ENCODE measurements at places on chromosomes 12 and 14.

GRCh38 chr12:52768479-52769200 is 8.5 kb downstream of the KRT76 start:
- no peak for DNase-seq

DNA sequence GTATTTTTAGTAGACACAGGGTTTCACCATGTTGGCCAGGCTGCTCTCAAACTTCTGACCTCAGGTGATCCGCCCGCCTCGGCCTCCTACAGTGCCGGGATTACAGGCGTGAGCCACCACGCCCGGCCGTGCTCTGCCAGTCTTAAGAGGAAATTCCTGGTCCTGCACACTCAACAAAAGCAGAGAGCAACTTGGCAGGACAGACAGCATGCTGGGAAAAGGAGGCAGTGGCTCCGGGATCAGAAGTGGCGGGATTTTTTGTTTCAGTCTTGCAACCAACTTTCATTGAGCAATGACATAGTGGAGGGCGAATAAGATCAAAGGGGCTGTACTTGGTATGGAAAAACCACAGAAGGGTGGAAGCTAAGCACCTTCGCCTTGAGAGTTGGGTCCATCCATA is 2.1 kb downstream of the CKAP4 start:
- no peak for DNase-seq

DNA sequence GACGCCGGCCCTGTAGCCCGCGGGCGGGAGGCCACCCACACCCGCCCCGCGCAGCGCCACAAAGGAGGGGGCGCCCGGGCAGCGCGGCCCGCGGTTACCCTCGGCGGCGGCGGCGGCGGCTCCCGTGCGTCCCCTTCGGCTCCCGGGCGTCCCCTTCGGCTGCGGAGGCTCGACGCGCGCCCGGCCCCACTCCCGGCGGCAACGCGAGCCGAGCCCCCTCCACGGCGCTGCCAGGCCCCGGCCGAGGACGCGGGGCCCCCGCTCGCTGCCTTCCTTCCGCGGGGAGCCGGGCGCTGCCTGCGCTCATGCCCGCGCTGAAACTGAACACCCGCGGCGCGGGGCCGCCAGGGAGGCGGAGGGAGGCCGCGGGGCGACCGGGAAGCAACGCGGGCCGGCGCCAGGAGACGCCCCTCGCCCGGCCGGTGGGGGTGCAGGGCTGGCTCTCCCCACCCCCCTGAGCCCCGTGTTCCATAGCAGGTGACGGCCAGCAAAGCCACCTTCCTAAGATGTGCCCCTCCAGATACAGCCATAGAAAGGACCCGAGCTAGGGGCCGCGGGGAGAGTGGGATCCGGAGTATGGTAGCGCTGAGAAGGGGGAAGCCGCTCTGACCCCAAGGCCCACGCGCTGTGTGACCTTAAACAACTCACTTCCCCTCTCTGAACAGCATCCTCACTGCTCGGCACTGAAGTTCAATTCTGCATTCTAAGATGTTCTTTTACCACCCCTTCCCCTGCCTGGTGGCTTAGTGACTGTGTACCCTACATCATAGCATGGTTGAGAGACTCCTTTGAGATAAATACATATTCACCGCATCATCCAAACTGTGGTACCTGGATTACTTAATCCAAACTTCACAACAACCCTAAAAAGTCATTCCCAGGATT is 42.8 kb downstream of the KDM2B start:
- no peak for DNase-seq

- no peak for DNase-seq
Observed at GRCh38 chr12:93104535-93104934, 175.4 kb upstream of the EEA1 start.

GRCh38 chr12:110533607-110534006 is 31.5 kb downstream of the RAD9B start:
- DNase-seq: no peak

DNA sequence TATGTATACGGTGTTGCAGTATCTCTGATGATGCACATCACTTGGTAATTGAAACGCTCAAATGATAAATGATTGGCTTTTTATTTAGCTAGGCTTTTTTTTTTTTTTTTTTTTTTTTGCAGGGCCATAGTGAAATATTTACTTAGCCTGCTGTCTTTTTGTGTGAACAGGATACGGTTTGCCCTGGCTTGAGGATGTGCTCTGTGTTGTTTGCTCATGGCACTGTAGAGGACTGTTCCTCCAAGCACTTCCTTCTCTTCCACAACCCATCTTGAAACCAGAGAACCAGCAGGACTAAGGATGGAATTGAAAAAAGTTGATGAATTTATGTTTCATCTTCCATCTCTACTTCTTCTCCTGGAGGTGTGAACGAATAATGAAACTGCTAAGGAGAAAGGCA is 15.5 kb upstream of the SSPN start:
- DNase-seq: no peak

DNA sequence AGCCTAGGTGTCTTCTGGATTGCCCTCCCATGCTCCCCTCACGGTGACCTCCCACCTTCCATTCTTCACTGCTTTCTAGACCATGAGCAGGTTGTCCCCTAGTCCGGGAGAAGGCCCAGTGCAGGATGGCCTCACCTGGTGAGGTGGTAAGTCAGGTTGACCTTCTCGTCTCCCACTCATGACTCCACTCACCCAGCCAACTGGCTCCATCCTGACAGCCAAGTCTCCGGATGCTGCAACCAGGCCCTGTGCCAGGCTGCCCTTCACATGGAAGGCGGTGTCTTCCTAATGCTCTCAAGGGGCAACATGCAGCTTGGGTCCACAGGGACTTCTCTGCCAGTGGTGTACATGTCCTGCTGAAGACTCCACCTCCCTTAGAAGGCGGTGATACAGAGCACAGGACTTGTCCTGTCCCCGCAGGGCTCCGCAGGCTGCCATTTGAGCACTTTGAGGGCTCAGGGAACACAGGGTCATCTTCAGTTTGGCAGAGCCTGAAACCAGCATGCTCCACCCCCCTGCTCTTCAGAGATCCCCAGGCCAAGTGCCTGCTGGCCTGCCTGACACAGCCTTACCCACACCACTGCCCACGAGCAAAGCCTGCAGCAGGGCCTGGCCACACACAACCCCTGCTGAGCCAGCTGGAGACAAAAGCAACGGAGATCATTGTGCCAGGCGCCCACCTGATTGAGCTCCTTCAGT is 25.4 kb downstream of the BATF start:
- no peak for DNase-seq

DNA sequence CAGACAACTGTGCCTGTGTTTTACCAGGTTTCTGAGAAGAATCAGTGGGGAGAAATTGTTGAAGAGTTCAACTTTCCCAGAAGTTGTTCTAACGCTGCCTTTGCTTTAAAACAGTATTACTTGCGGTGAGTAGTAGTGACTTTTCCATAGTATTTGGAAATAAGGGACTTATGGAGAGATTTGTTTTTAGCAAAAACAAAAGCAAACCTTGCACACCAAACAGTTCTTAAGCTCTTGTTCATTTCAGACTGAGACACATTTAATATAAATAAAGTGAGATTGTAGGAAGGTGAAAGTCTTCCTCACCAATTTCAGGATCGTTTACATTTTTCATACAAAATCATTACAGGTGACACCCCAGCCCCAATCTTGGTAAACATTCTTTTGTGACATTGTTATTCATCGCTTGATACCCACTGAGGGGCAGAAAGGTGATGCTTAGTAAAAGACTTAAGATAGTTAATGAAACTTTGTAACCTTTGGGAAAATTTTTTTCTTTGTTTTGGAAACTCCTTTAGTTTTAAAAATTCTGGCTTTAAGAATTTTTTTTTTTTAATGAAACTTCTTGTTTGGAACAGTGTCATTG is 1.8 kb downstream of the ARID2 start:
- DNase-seq: no peak

- DNase-seq: no peak
Observed at GRCh38 chr12:8590842-8591545, 21.7 kb downstream of the AICDA start.

GRCh38 chr12:116431677-116432300 is 127.4 kb upstream of the MAP1LC3B2 start:
- DNase-seq: no peak

DNA sequence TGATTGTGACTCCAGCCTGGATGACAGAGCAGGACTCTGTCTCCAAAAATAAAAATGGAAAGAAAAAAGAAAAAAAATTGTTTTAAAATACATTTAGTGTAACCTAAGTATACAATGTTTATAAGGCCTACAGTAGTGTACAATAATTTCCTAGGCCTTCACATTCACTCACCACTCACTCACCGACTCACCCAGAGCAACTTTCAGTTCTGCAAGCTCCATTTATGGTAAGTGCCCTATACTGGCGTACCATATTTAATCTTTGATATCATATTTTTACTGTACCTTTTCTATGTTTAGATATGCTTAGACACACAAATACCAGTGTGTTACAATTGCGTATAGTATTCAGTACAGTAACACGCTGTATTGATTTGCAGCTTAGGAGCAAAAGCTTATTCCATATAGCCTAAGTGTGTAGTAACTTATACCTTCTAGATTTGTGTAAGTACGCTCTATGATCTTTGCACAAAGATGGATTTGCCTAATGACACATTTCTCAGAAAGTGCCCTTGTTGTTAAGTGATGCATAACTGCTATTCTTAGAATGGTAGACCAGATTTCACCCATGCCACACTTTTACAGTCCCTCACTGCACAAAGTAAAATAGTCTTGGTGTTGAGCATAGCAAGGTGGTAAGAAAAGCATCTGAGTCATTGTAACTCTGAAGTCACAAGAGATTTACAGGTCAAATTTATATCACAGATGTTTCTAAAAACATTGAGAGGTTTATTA is 151.9 kb downstream of the LRRK2 start:
- DNase-seq: no peak

DNA sequence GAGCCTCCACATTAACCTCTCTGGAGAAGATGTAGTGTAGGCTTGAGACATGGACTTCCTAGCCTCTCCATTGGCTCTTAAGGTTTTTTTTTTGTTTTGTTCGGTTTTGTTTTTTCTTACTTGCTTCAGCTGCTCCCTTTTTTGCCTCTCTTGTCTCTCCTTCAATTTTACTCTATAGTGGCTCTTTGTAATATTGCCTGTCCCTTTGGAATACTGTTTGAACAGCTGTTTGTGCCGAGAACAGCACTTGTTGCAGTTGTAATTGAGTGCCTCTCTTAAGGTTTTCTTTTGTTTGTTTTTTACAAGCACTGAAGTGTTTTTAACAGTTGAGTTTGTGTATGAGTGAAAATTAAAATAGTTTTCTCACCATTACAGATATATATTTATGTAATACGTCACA is 567.7 kb downstream of the LRFN5 start:
- DNase-seq: no peak

- no peak for DNase-seq
Observed at GRCh38 chr12:92421042-92421441, 275.4 kb upstream of the BTG1 start.

DNA sequence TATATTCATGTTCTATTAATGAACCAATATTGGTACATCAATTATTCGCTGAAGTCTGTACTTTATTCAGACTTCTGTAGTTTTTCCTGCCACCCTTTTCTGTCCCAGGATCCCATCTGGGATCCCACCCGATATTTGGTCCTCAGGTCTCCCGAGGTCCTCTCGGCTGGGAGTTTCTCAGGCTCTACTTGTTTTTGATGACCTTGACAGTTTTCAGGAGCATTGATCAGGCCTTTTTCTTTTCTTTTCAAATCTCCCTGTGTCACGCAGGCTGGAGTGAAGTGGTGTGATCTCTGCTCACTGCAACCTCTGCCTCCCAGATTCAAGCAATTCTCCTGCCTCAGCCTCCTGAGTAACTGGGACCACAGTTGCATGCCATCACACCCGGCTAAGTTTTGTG is 11.2 kb downstream of the BRI3BP start:
- no peak for DNase-seq

DNA sequence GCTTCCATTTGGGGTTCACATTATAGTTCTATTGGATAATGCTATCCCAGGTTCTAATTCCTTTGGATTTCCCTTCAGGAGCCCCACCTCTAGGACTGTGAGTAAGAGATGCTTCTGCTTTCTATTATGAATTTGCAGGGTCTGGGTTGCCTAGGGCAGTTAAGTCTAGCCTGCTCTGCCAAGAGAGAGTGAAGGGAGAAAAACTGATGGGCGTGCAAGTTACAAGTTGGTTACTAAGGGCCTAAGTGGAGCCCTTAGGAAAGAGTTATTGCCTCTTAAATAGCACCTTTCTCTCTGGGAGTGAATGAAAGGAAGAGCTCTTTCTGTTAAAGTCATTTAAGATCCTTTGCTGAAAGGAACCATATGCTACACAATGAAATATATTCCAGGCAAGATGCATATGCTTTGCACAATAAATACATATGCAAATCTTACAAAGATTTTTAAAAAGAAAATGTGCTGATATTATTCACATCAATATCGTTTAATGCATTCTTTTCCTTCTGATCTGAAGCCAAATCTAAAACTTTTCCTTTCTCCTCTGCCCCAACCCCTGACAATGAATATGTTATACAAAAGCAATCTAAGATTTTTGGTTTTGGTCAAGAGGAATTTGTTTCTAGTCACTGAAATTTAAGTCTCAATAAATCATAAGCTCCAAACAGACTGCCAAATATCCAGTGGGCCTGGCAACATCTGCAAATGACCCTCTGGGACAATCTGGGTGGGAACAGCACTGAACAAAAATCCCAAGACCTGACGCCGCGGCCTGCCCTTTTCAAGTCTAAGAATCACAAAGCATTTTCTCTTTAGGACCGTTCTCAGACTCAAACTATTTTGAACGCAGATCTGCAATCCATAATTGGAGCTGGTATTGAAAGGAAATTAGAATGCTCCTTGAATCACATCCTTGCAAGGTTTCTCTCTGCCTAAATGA is 586.7 kb downstream of the ETNK1 start:
- no peak for DNase-seq

DNA sequence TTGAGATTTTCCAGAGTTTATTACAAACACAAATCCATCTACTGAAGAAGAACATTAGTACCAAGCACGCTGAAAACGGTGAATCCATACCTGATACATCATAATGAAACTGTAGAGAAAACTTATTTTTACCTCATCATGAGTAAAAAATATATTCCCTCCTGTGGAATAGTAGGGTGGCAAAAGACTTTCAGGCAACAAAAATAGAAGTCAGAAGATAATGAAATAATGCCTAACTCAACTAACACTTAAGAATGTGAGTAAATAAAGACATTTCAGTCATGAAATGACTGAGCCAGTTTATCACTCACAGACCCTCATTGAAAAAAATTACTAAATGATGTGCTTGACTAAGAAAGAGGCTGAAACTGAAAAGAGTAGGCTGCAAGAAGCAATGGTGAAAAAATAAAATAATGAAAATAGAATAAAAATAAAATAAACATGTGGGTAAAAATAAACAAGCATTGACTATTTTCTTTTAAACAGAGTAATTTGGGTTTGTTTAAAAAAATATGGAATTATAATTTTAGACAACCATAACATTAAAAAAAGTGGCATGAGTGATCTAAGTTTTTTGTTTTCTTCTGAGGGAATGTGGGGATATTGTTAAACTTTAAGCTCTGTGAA is 148.6 kb downstream of the ASCL1 start:
- no peak for DNase-seq
